Glomerular endothelial cell (primary cell): ENCODE measurements at places on chromosomes 4 and X. TPM values are rescaled to one million over a fixed set of nuclear protein-coding genes. Genes with fewer than 3 reads are reported as not detected.

The CASP6 gene
- 33.0 and 37.6 TPM in 2 replicates for total RNA-seq

The INTU gene
- total RNA-seq: 2.1 and 8.1 TPM in 2 replicates

The DMP1 gene
- not detected in 2 replicates for total RNA-seq

The CSAG3 gene
- not detected in 2 replicates for total RNA-seq

The ADGRG2 gene
- total RNA-seq: not detected in 2 replicates

The FATE1 gene
- 0.41 TPM in 1 of 2 replicates, not detected in the other for total RNA-seq

The SMR3A gene
- not detected in 2 replicates for total RNA-seq

The EDNRA gene
- 9.7 and 26.1 TPM in 2 replicates for total RNA-seq

The IL1RAPL1 gene
- 1.2 and 1.7 TPM in 2 replicates for total RNA-seq

The SMIM10 gene
- total RNA-seq: 0.29 and 0.76 TPM in 2 replicates

The HSFX4 gene
- not detected in 2 replicates for total RNA-seq

The ZMAT1 gene
- total RNA-seq: 1.6 and 4.8 TPM in 2 replicates

The GATA1 gene
- not detected in 2 replicates for total RNA-seq

The FGD1 gene
- total RNA-seq: 8.3 and 12.5 TPM in 2 replicates

The SLC9A7 gene
- 7.1 and 7.5 TPM in 2 replicates for total RNA-seq
